ENCODE measurements at places on chromosomes 12 and 14.

- no peak for DNase-seq
Measured at GRCh38 chr14:99715266-99716000, 31.3 kb downstream of the CYP46A1 start.

GRCh38 chr14:21199611-21200560 lies 44.0 kb upstream of the OR5AU1 start:
- DNase-seq = no peak

GRCh38 chr14:51479584-51480325 lies 172.0 kb upstream of the FRMD6 start:
- DNase-seq = no peak

- peak; percentile 61 for DNase-seq
Measured at GRCh38 chr12:109053382-109054123, 1.2 kb downstream of the USP30 start.

- DNase-seq = no peak
Measured at GRCh38 chr12:126160912-126161311, 1095.7 kb downstream of the AACS start.

GRCh38 chr14:63308723-63309317 lies 9.9 kb downstream of the GPHB5 start:
- peak; percentile 6 for DNase-seq

- DNase-seq = no peak
Measured at GRCh38 chr14:47040550-47040949, 389.0 kb upstream of the RPL10L start.

- no peak for DNase-seq
Measured at GRCh38 chr12:93500667-93501066, 33.4 kb downstream of the MRPL42 start.

- no peak for DNase-seq
Measured at GRCh38 chr12:64352181-64352580, 38.4 kb downstream of the C12orf56 start.

DNA sequence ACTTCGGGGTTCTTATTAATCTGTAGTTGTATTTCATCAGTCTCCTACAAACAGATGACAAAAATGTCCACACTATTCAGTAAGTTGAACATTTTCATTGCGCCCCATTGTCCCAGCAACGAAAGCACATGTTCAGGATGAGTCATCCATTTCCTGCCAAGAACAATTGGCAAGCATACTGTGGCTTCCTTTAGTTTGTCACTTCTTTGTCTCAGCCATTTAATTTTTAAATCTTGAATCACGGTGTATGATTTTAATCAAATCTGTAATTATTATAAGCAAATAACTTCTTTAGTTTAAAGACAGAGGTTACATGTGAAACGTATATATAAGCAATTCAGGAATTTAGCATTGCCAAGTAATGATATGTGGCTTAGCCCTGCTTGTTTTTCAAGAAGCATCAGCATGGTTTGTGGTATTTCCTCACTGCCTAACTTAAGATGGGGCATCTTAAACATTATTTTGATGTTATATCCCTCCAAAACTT lies 211.3 kb upstream of the KRR1 start:
- peak; percentile 82 for DNase-seq

DNA sequence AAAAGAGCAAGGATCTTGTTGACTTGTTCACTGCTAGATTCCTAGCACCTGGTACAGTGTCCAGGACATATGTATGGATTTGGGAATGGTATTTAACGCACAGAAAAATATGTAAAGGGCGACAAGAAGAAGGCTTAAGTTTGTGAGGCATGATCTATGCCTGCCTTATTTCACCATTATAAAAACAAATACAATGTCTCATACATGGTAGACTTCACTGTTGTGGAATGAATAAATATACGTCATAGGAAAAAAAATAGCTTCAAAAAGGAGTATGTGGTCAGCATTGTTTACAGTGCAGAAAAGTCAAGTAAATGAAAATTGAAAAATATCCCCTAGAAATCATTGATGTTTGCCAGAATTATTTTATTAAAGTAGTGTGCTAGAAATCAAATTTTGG lies 30.0 kb downstream of the HCFC2 start:
- no peak for DNase-seq

GRCh38 chr14:38524636-38525509 lies 269.0 kb upstream of the CLEC14A start:
- DNase-seq = no peak

DNA sequence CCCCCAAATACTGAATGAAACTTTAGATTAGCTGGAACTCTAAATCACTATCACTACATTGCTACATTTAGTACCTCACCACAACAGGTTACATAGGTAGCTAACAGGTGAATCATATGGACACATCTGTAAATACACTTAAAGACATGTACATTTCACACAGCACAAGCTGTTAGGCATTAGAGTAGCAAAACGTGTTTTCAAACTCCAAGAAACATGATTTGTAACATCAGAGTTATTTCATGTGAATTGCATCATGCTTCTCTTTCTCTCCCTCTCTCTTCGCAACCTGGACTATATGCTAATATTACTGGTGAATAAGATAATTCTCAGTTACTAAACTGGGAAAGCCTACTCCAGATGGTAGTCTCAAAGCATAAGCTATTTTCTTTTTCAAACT lies 4.3 kb downstream of the SEL1L start:
- DNase-seq = no peak

- DNase-seq = no peak
Measured at GRCh38 chr14:96104469-96105057, 65.4 kb downstream of the C14orf132 start.

DNA sequence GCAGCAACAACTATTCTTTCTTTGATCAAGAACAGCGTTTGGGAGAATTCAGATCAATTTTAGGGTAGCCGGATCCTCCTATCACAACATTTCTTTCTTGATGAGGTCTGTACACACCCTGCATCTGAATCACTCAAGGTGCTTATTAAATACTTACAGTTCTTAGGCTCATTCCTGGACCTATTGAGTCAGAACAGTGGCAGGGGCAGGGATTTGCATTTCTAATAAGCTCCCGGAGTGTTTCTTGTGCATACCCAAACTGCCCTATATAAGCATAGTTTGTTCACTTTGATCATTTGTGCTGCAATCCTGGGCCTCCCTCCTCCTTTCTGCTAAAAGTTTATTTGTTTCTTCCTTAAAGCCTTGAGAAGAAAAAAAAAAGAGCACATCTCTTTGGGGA lies 80.5 kb upstream of the RPH3A start:
- DNase-seq = no peak

- no peak for DNase-seq
Measured at GRCh38 chr12:67446716-67447115, 177.6 kb downstream of the CAND1 start.

GRCh38 chr12:89279499-89279898 lies 72.8 kb downstream of the DUSP6 start:
- DNase-seq = no peak

GRCh38 chr12:104549815-104550480 lies 93.2 kb downstream of the CHST11 start:
- no peak for DNase-seq

GRCh38 chr12:11085419-11085818 lies 6.7 kb downstream of the TAS2R43 start:
- DNase-seq = peak; percentile 22

DNA sequence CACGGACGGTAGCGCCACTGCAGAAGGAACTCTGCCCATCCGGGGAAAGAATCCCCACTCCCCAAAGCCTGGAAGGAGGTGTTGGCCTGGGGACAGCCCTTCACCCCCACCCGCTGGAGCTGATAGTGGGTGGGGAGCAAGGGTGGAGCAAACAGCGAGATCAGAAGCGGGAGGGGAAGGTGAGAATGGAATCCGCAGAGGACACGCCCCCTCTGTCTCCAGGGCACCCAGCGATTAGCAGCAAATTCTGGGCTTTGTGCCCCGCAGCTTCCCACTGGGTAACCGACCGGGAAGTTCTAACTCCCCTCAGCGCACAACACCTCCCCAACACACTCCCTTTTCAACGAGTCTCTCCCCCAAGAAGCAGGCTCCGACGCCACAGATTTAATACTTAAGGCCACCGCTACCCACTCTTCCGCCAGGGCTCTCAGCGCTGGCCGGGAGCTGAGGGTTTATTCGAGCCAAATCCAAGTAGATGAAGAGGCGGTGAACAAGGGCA lies 1.4 kb downstream of the SLC25A29 start:
- no peak for DNase-seq

DNA sequence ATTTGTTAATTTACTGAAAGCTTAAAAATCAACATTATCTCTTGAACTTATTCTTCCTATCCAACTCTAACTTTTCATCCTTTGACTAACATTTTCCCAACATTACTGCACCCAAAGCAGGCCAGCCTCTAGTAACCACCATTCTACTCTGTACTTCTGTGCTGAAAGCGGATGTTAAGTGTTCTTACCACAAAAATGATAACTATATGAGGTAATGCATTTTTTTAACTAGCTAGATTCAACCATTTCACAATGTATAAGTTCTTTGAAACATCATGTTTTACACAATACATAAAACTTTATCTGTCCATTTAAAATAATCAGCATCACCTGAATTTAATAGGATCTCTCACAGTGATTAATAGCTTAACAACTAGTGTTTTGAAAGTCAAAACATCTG lies 468.5 kb upstream of the MGAT4C start:
- DNase-seq = no peak

- no peak for DNase-seq
Measured at GRCh38 chr12:18967814-18968213, 161.7 kb upstream of the PLEKHA5 start.

DNA sequence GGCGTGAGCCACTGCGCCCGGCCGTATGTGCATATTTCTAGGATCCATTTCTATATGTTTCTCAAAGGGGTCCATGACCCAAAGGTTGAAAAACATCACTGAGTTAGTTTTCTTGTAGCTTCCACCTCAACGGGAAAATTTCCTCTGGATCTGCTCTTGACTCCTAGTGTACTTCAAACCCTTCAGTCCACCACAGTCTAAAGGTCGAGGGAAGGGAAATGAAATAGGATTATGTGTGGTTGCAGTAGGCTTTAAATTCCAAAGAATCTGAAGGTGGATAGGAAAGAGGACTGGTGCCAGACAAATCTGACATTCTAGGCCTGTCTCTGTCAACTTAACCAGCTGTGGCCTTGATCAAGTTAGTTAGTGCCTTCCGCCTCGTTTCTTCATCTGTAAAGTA lies 1.7 kb upstream of the SUOX start:
- DNase-seq = no peak

GRCh38 chr12:5438671-5439200 lies 6.8 kb downstream of the NTF3 start:
- no peak for DNase-seq

GRCh38 chr14:47846008-47846407 lies 170.6 kb upstream of the MDGA2 start:
- DNase-seq = no peak

GRCh38 chr12:14930299-14930698 lies 8.0 kb downstream of the ERP27 start:
- no peak for DNase-seq

DNA sequence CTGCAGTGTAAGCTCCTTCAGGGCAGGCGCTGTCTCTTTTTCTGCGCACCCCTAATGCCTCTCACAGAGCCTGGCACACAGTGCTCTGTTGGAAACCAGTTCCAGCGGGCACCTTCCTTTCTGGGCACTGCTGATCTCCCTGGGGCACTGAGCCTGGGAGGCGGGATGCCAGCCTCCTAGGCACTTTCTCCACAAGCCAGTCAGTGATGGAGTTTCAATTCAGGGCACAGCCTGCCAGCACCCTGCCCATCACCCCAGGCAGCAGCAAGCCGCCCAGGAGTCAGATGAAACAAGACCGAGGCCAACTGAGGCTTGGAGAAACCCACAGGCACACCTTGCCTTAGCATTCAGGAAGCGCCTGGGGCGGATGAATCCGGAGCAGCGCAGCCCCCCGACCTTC lies 5.7 kb upstream of the CTDSP2 start:
- no peak for DNase-seq

DNA sequence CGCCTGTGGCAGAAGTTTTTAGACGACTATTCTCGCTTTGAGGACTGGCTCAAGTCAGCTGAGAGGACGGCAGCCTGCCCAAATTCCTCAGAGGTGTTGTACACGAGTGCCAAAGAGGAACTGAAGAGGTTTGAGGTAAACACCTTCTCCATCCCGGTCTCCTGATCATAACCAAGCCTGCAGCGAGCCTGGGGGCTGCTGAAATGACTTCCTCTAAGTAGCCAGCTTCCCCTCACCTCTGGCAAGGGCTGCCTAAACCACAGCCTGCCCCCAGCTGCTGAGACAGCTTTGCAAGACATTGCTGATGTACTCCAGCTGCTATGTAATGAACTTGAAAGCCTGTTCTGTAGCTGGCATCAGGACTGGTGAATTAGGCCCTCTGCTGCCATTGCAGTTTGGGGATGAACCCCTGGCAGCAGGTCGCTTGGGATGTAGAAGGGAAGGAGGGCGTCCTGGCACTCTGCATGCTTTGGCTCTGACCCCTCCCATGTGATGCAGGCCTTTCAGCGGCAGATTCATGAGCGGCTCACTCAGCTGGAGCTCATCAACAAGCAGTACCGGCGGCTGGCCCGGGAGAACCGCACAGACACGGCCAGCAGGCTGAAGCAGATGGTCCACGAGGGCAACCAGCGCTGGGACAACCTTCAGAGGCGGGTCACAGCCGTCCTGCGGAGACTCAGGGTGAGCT lies 84.6 kb downstream of the ESR2 start:
- no peak for DNase-seq

GRCh38 chr12:65524666-65525065 lies 246.2 kb downstream of the MSRB3 start:
- no peak for DNase-seq

GRCh38 chr14:41144370-41144769 lies 462.3 kb upstream of the LRFN5 start:
- DNase-seq = no peak

DNA sequence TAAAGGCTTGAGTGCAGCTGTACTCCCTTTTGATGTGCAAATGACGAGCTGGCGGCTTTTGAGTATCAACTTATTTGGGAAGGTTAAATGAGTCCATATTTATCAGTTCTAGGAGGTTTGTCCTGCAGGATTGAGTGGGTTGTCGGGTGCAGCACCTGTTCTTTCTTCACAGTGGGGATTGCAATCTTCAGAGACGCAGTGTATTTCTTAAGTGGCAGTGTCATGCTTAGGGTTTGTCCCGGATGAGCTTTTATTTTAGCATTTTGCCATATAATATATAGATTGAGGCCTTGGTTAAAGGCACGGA lies 1.2 kb downstream of the FUT8 start:
- peak; percentile 6 for DNase-seq

DNA sequence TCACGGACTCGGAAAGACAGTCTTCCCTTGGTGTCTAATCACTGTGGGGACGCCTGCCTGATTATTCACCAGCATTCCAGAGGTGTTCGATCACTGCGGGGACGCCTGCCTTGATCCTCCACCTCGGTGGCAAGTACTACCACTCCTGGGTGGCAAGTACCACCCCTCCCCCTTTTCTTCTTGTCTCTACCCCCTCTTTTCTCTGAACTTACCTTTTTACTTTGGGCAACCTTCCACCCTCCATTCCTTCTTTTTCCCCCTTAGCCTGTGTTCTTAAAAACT lies 12.0 kb upstream of the LGMN start:
- DNase-seq = no peak

DNA sequence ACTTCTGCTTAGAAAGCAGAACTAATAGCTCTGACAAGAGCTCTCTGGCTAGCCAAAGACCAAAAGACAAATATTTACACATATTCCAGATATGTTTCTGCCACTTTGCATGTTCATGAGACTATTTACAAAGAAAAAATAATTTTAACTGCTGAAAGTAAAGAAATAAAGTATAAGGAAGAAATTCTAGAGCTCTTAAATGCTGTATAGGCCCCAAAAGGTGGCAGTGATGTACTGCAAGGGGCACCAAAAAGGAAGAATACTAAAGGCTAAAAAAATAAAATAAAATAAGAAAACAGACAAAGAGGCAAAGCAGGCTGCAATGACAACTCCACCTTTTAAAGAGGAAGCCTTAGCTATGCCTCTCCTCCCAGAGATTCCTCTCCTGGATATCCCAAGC lies 23.0 kb downstream of the KLRK1 start:
- no peak for DNase-seq

GRCh38 chr14:69034612-69035262 lies 55.6 kb upstream of the ACTN1 start:
- no peak for DNase-seq
